Globus pallidus (tissue), 1 donor: ENCODE measurements at places on chromosomes 16 and 17.
A peak's percentile ranks its signal among the peaks of the same experiment; 100 is the strongest.

GRCh38 chr16:71933913-71934695 lies 38.8 kb downstream of the IST1 start:
- no peak for DNase-seq

DNA sequence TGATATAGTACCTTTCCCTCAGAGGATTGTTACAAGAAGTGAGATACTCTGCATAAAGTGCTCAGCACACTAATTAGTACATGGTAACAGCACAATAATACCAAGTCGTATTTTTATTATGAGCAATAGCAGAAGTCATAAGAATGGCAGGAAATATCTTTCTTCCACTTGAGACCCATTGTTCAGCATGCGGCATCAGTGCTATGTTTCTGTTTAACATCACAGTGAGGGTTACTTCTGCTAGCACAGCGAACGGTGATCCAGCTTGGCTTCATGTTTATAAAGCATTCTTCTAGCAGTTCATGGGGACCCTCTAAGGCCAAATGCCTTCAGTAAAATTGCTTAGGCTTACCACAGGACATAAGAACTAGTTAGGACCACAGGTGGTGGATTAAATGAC lies 83.1 kb downstream of the MYO1D start:
- DNase-seq = no peak

DNA sequence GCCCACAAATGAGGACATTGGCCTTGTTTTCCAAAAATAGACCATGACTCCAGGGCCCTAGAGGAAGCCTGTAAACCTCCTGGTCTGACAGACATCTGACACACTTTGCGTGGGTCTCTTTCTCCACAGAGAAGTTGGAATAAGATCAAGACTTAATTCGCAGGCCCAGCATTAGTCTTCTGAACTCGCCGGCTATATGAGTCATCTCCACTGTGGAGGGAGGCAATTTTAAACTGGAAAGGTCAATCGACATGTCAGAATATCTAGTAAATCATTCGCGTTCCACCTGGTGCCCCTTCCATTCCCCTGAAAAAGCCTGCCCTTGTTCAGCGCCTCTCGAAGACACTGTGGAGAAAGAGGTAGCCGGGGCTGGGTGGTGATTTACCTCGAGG lies 140.1 kb downstream of the CLEC16A start:
- no peak for DNase-seq

GRCh38 chr16:89952551-89952950 lies 4.0 kb downstream of the DEF8 start:
- no peak for DNase-seq

DNA sequence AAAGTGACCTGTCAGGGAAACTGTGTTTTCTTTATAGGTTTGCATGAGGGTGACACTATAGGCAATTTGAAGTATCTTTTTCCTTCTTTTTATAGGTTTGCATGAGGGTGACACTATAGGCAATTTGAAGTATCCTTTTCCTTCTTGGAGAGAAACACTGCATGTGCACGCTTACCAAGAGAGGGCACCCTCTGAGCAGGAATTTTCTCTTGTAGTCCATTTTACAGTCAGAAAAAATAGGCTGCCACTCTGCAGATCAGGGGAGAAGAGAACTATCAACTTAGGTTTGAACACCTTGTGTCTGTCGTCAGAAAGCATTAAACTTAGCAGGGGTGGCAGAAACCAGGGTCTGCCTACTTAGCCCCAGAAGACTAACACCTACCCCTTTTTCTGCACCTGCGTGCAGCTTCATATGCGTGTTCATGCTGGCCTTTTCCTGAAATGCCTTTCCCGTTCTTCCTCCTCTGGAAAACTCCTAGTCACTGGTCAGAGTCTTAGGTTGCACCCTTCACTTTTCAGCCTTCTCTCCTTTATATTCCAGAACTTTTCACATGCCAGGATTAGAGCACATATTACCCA lies 16.4 kb upstream of the SMIM36 start:
- DNase-seq = peak; percentile 16

DNA sequence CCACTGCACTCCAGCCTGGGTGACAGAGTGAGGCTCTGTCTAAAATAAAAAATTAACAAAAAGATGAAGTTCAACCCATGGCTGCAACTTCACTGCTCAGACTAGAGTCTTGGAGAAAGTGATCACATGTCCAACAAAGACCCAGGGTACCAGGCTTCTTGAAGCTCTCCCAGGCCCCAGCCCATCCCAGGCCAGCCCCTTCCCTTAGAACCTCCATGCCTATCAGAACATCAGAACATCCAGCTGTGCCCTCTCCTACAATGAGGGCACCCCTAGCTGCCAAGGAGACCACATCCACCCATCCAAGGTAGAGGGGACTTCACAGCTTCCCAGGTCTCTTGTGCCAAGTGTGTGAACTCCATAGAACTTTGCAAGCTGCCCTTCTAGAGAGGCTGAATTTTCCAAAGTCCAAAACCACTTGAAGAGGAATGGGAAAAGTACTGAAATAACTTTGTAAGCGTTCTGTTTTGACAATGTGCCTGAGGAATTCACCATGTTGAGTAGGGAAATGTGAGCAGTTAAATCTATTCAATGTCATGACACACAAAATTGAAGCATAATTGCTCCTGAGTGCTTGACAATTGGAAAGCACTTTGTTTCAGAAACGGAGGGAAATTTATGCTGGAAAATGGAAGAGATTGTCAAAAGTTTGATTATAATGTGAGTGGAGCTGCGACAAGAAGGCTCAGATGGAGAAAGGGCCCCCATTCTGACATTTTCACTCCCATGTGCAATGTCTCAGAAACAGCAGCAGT lies 230.4 kb downstream of the ZNF423 start:
- DNase-seq = no peak

- DNase-seq = no peak
Observed at GRCh38 chr17:47735139-47735464, 2.1 kb downstream of the TBX21 start.

DNA sequence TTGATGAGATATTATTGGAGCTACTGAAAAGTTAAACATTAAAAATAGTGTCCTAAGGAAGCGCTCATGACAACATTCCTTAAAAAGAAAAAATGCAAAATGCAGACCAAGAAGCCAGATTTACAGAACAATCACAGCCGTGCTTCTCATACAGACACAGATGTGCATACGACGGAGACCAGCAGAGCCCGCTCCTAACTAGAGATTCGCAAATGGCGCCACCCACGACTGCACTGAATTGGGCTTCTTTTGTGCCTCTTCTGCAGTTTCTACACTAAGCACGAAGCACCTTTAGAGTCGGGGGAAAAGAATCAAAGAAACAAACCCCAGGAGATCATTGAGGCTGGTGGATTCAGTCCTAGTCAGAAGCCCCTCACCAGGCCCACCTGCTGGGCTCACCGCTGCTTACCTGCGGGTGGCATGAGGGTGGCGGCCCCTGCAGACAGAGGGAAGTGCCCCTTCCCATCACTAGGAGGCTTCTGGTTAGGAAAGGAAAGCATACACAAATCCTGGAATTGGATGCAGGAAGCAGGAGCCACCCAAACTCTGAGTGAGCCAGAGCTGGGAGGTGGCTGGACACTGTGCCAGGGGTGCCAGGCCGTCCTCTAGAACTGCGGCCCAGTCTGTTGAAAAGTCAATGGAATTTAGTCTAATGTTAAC lies 64.9 kb upstream of the CHMP6 start:
- no peak for DNase-seq

- no peak for DNase-seq
Observed at GRCh38 chr16:3938843-3939624, 58.5 kb upstream of the CREBBP start.

DNA sequence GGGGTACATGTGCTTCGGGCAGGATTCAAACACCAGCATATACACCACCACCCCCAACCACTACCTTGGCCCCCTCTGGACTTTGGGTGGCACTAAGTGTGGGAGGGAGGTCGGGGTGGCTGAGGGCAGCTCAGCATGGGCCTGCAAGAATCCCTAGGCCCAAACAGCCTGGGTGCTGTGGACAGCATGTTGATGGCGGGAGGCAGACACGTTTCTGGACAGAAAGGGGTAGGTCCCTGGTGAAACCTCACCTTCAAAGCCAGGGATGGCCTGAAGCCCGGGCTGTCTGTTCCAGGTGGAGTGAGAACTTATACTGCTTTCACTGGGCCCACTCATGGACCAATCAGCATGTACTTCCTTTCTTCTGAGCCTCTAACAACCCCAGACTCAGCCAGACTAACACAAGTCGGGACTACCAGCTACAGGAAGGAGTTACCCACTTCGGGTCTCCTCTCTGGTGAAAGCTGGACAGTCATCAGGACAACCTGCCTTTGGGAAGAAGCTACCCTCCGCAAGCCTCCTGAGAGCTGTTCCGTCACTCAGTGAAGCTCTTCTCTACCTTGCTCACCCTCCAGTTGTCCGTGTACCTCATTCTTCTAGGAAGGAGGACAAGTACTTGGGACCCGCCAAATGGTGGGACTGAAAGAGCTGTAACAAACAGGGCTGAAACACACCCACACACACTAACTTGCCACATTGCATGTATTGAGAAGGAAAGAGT lies 203.0 kb downstream of the CPPED1 start:
- DNase-seq = no peak

GRCh38 chr16:12866981-12867551 lies 34.3 kb upstream of the SHISA9 start:
- DNase-seq = no peak

- peak; percentile 96 for DNase-seq
Observed at GRCh38 chr16:75622761-75623605, at the start of gene ADAT1. ADAT1 (minus strand) TSS chr16:75623281; CDS start chr16:75620799, 2,482 bp downstream.

- DNase-seq = no peak
Observed at GRCh38 chr17:2184993-2185931, 118.3 kb downstream of the SMG6 start.

DNA sequence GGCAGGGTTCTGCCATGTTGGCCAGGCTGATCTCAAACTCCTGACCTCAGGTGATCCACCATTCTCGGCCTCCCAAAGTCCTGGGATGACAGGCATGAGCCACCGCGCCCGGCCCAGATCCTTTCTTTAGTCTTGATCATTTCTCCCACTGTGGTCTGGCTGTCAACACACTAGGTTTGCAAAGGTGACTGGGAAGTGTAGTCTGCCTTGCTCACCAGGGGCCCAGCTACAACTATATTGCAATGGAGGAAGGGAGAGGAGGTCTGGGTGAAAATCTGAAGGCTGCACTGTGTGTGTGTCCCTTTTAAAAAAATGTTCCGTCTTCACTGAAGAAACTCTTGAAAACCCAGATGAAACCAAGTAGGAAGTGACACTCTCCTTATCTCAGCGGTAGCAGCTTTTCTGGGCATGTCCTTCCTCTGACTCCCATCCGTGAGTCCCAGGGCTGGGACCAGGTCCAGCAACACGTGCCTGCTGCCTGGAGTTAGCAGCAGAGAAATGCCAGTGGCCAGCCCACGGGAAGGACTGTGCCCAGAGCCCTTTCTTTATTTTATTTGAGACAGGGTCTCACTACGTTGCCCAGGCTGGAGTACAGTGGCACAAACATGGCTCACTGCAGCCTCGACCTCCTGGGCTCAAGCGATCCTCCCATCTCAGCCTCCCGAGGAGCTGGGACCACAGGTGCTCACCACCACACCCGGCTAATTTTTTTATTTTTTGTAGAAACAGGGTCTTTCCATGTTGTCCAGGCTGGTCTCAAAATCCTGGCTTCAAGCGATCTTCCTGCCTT lies 17.8 kb upstream of the KIF19 start:
- no peak for DNase-seq

GRCh38 chr16:77581706-77582105 lies 140.6 kb upstream of the NUDT7 start:
- DNase-seq = no peak

GRCh38 chr16:31130899-31131298 lies 4.6 kb downstream of the PRSS8 start:
- no peak for DNase-seq

DNA sequence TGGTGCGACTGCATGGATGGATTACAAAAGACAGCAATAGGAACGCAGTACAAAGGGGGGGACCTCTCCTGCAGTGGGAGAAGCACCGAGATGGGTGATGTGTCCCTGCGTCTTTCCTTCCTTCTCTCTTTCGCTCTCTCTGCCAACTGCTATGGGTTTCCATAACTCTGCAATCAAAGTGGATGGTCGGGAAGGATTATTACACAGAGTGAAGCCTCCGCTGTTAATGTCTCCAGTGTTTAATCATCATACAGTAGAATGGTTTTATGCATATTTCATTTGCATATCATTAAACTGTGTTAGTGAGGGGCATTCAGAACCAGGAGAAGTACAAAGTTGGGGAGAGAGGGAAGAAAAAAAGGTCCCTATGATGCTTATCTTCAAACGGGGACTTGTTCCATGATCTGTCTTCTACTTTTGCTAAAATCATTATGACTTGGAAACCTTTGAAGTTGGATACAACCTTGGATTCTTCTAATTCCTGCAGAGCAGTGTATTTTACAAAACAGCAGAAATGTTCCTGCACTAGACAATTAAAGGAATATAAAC lies 255.9 kb upstream of the PMFBP1 start:
- peak; percentile 74 for DNase-seq

- no peak for DNase-seq
Observed at GRCh38 chr16:77327717-77328116, 107.1 kb downstream of the ADAMTS18 start.

- DNase-seq = no peak
Observed at GRCh38 chr17:78541488-78542206, 35.5 kb downstream of the DNAH17 start.

DNA sequence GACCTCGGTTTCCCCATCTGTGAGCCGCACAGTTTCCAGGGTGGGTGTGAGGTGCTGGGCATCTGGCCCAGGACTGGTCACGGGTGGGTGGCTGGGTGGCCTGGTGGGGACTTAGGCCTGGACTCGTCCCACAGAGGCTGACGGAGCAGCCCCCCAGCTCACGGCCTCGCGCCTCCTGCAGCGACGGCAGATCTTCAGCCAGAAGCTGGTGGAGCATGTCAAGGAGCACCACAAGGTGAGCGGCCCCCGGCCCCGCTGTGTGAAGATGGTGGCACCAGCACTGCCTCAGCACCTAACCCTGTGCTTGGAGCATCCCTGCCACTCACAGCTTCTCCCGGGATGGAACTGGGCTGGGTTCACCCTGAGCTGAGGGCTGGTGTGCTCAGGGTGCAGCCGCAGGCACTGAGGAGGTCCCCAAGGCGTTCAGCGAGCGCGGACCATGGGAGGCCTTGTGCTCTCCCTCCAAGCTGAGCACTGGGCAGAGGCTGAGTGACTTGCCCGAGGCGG lies 2.4 kb downstream of the CDT1 start:
- DNase-seq = no peak

DNA sequence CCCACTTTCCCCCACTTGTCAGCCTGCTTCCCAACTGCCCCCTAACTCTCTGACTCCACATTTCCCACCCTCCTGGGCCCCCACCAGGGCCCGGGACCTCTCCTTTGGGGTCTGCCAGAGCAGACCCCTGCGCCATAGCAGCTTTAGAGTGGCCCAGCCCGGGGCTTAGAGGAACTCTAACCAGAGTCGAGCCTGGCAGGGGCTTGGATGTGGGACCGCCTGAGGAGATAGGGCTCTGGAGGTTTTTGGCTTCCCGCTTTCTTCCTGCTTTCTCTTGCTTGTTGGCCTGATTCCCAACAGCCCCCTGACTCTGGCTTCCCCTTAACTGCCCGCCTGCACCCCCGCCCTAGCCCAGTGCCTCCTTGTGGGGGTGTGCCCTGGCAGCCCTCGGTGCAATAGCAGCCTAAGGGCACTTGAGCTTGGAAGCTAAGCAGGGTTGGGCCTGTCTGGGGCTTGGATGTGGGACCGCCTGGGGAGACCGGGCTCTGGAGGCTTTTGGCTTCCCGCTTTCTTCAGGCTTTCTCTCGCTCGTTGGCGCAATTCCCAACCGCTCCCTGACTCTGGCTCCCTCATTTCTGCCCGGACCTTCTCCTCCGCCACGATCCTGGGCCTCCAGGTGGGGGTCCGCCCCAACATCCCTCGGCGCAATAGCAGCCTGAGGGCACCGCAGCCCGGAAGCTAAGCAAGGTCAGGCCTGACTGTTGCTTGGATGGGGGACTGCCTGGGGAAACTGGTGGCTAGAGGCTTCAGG lies 2292.0 kb downstream of the TP53TG3F start:
- no peak for DNase-seq
